Foreskin fibroblast (primary cell): ENCODE measurements at places on chromosomes 6 and 20.

GRCh38 chr6:48032151-48032550 lies 78.8 kb downstream of the PTCHD4 start:
- peak; percentile 55 for DNase-seq

- peak; percentile 24 for DNase-seq
These were observed 109.6 kb upstream of the RPS6KA2 start for GRCh38 chr6:166736634-166737033.

- DNase-seq: no peak
These were observed 189.0 kb upstream of the PRDM1 start for GRCh38 chr6:105897131-105897530.

DNA sequence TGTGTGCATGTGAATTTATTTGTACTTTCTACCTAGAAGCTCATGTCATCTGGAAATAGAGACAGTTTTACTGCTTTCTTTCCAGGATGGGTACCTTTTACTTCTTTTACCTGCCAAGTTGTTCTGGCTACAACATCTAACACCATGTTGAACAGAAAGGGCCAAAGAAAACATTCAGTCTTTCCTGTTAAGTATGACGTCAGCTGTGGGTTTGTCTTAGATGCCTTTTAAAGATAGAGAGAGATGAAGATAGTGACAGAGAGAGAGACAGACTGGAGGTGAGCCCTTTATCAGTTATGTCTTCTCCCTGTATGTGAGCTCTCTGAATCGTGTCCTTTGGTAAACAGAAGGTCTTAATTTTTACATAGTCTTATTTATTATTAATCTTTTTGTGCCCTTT lies 3.4 kb upstream of the DACT2 start:
- no peak for DNase-seq

DNA sequence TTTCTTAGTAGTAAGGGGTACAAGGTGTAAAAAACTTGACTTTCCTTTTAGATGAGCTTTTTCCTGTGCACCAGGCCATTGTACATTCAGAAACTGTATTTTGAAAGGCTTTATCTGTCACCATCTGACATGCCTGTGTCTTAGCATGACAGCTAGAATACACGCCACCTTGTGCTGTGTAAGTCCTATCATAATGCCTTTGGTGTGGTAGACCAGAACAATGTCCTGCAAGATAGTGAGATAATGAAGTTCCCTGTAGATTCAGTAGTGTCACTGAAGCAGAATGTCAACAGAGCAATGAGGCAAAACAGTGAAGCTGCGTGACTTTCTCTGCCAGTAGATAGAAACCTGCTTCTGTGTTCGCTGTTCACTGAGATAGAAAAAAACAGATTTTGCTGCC lies 105.8 kb downstream of the JAG1 start:
- DNase-seq: no peak

DNA sequence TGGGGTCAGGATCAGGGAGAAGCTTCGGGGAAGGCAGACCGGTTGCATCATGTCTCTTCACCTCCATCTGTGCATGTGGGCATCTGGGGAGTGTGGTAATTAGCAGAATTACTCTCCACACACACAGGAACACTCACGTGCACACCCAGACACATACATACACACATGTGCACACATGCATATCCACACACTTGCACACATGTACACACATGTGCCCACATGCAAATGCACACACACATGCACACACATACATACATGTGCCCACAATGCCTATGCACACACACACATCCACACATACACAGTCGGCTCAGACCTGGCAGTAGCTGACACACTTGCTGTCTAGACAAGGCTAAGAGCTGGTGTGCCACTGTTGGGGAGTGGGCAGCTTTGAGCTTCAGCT lies 212.3 kb upstream of the PMEPA1 start:
- no peak for DNase-seq

- DNase-seq: peak; percentile 71
These were observed 12.8 kb upstream of the DSTN start for GRCh38 chr20:17556837-17557674.

DNA sequence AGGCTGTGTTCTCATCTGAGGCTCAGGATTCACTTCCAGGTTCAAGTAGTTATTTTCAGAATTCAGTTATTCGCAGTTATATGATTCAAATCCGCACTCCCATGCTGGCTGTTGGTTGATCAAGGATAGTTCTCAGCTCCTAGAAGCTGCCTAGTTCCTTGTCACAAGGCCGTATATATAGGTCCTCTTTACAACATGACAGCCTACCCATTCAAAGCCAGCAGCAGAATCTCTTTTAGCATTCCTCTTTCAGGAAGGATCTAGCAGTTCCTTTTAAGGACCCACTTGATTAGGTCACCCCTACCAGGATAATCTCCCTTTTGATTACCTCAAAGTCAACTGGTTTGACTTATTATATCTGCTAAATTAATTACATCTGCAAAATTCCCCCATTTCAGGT lies 23.8 kb upstream of the LAMP5 start:
- no peak for DNase-seq

DNA sequence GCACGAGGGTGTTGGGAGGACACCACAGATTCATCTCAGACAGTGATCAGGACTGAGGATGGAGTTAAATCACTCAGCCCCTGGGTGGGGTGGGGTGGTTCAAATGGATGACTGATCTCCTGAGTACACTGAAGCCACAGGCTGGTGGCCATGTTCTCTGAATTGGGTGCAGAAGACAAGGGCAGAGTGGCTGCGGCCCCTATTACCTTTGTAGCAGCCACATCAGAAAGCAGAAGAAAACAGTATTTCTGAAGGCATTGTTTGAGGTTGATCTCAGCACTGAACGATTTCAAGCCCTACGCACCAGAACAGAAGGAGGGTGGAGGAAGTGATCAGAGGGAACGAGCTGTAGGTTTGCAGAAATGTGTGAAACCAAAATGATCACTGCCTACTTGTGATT lies 71.6 kb downstream of the SH3BGRL2 start:
- DNase-seq: no peak
